ENCODE measurements at places on chromosomes 4 and X. TPM values are rescaled to one million over a fixed set of nuclear protein-coding genes. Genes with fewer than 3 reads are reported as not detected.

GRCh38 chr4:39446842-39447573 lies 11.7 kb downstream of the RPL9 start:
- DNase-seq, result peak; percentile 46

DNA sequence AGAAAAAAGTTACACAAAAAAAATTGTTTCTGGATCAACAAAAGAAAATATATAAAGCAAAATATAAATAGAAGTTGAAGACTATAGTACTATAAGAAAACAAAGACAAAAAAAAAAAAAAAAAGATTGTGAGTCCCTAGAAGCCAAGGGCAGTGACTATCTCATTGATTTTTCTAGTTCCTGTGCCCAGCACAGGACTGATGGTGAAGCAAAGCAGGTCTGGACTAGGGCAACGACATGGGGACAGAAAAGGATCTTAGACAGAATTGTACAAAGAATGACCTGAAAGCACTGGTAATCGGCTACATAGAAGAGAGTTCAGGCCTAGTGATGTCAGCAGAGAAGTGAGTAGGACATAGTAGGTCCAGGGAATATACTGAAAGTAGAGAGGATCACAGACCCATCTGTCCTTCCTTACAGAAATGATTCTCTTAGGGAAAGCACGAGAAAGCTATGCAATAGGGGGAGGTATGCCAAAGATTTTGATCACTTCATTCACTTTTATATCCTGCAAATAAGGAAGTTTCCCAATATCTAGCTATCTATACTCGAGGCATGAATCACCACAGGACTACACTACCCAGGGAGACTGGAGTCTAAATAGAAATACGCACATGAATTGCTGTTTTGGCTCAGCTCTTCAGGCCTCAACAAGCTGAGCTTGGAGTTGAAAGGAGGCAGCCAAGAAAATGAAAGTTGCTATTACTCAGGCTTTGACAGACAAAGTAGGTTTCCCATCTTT lies 230.9 kb upstream of the GPC4 start:
- DNase-seq, result no peak

- DNase-seq, result no peak
These were observed 42.0 kb upstream of the FBXW7 start for GRCh38 chr4:152577708-152578396.

GRCh38 chr4:30847167-30847566 lies 127.0 kb downstream of the PCDH7 start:
- no peak for DNase-seq

GRCh38 chr4:184689681-184690080 lies 40.1 kb downstream of the PRIMPOL start:
- DNase-seq, result no peak

- no peak for DNase-seq
These were observed 29.3 kb downstream of the WDR1 start for GRCh38 chr4:10087152-10087791.

PCSK1N gene
- polyA plus RNA-seq, result 0.43 TPM

BCORL1 gene
- polyA plus RNA-seq, result not detected

SOD3 gene
- 19.0 TPM for polyA plus RNA-seq

NWD2 gene
- not detected for polyA plus RNA-seq
